ENCODE measurements at places on chromosomes 6 and 20.

- peak; percentile 85 for DNase-seq
Observed at GRCh38 chr20:38222231-38222922, 38.2 kb downstream of the KIAA1755 start.

DNA sequence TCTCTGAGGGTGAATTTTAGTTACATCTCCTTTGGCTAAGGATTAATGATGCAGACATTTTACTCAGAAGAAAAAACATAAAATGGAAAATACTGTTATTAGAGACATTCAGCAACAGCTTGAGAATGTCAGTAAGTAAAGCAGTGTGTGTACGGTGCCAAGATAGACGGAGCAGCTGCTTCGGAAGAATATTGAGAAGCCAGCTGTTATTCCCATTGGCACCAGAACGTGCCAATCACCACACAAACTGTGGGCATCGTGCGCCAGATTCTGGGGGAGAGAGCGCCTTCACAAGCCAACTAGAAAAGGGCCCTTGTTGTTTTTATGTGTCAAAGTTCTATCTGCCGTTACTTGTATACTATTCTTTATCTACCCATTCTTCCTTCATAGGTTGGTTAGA, 163.4 kb downstream of the MTFR2 start:
- no peak for DNase-seq

DNA sequence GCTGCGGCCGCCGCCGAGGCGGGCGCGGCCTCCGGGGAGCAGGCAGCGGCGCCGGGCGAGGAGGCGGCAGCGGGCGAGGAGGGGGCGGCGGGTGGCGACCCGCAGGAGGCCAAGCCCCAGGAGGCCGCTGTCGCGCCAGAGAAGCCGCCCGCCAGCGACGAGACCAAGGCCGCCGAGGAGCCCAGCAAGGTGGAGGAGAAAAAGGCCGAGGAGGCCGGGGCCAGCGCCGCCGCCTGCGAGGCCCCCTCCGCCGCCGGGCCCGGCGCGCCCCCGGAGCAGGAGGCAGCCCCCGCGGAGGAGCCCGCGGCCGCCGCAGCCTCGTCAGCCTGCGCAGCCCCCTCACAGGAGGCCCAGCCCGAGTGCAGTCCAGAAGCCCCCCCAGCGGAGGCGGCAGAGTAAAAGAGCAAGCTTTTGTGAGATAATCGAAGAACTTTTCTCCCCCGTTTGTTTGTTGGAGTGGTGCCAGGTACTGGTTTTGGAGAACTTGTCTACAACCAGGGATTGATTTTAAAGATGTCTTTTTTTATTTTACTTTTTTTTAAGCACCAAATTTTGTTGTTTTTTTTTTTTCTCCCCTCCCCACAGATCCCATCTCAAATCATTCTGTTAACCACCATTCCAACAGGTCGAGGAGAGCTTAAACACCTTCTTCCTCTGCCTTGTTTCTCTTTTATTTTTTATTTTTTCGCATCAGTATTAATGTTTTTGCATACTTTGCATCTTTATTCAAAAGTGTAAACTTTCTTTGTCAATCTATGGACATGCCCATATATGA, 3.2 kb downstream of the MARCKS start:
- peak; percentile 66 for DNase-seq

DNA sequence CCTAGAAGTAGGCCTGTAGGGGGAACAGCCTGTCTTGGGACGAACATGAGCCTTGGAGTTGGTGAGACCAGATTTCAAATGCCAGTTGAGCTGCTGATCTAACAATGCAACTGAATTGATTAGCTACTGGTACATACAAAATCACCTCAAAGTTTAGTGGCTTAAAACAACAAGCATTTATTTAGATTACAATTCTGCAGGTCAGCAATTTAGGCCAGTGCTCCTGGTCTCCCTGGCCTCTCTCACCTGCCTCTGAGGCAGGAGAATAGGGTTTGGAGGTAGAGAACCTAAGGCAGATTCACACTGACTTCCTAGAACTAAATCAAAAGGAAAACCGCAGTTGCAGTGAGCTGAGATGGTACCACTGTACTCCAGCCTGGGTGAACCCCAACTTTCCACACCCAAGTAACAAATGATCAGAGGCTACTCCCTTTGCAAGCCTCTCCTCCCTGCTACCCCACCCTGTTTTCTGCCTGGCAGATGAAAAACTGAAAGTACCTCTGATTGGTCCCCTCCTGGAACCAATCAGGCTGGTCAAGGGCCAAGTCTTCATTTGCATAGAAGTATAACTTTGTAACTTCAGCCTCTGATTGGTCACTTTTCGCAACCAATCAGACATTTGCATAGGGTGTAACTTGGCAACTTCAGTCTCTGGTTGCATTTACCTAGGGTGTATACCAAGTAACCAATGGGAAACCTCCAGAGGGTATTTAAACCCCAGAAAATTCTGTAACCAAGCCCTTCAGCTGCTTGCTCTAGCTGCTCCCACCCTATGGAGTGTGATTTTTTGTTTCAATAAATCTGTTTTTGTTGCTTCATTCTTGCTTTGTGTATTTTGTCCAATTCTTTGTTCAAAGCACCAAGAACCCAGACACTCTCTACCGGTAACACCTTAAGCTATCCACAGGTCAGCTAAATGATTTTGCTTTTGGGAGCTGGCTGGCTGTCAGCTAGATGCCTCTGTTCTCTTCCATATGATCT, 8.1 kb upstream of the UBR2 start:
- DNase-seq = no peak

- no peak for DNase-seq
Observed at GRCh38 chr20:3867802-3868201, 21.2 kb downstream of the MAVS start.

DNA sequence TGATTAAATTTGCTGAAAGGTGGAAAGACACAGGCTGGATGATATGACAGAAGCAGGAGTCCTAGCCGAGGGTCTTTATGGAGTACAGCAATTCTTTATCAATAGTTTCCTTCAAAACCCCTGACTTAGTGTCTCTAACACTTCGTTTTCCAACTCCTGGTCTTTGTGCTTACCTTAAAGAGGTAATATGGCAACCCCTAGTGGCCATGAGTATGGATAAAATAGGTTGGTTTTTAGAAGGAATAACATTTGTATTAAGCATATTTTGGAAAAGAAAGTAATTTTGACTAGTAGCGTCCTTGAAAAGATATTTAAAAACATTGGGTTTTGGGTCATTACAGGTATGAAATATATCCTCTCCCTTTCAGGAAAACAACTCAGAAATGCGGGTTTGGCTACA, 51.9 kb downstream of the VGLL2 start:
- DNase-seq = no peak
